Epithelial cell of prostate (primary cell): ENCODE measurements at places on chromosomes 5 and 9.

GRCh38 chr9:112041536-112042243 lies 133.4 kb downstream of the SUSD1 start:
- DNase-seq: peak; percentile 94

DNA sequence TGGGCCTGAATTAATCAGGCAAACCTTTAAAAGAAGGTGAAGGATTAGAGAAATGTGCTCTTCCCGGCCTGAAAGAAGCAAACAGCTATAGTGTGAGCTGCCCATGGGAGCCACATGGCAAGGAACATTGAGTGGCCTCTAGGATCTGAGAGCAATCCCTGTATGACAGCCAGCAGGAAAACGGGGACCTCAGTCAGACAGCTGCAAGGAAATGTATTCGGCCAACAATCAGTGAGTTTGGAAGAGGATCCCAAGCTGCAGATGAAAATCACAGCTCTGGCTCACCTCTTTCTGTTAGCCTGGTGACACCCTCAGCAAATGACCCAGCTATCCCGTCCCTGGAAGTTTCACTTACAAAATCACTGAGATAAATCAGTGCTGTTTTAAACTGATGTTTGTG lies 309.2 kb downstream of the SH3GL2 start:
- no peak for DNase-seq

GRCh38 chr9:101592788-101593187 lies 2.0 kb downstream of the PPP3R2 start:
- DNase-seq: no peak

GRCh38 chr5:139863855-139864558 lies 68.4 kb downstream of the PSD2 start:
- DNase-seq: no peak

- DNase-seq: no peak
Observed at GRCh38 chr5:157271740-157272271, 5.9 kb downstream of the CYFIP2 start.

DNA sequence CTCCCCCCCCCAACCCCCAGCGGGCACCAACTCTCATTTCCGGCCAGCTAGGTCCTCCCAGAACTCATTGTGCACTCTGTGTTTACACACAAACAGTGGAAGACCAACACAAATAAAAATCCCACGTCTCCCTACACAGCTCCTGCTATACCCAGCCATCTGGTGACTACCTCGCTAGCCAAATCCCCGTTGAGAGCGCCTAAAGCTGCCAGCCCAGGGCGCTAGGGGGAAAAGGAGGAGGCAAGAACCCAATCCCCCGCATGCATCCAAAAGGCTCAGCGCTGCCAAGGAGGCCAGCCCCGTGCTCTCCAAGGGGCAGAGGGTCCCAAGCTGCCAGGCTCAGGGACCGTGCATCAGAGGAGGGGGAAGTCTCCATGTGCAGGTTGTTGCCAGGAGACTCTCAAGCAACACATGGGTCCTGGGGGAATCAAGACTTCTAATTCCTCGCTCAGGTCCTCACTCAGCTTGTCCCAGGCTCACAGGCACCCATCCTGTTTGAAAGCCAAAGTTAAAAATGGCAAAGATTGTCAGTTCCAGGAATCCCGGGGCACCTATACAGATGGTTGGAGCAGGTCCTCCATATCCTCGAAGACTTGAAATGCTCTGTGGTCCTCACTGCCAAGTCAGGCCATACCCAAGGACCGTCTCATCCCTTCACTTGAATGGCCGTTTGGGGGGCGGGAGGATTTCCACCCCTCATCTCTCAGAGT lies 2.7 kb downstream of the ASTN2 start:
- DNase-seq: no peak

GRCh38 chr5:135216471-135217343 lies 182.3 kb downstream of the MACROH2A1 start:
- no peak for DNase-seq

- DNase-seq: no peak
Observed at GRCh38 chr5:5454391-5454790, 31.9 kb downstream of the ICE1 start.

- no peak for DNase-seq
Observed at GRCh38 chr5:149223081-149223848, 48.4 kb upstream of the AFAP1L1 start.

GRCh38 chr5:43638546-43638945 lies 35.6 kb downstream of the NNT start:
- no peak for DNase-seq

DNA sequence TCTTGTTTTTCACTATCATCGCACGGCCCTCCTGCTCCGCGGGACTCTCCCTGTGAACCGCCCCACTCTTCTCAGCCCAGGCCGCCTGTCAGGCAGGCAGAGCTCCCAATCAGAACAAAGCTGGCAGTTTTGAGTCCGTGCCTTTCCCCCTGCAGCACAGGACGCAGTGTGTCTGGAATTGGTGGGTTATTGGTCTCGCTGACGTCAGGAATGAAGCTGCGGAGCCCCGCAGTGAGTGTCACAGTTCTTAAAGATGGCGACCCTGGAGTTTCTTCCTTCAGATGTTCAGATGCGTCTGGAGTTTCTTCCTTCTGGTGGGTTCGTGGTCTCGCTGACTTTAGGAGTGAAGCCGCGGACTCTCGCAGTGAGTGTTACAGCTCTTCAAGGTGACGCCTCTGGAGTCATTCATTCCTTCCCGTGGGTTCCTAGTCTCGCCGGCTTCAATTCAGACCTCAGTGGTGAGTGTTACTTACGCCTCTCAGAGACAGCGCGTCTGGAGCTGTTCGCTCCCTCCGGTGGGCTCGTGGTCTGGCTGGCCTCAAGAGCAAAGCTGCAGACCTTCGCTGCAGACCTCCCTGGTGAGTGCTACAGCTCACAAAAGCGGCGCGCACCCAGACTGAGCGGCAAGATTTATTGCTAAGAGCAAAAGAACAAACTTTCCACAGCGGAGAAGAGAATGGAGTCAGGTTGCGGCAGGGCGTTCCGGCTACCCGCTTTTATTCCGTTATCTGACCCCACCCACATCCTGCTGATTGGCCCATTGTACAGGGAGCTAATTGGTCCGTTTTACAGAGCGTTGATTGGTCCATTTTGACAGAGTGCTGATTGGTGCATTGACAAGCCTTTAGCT lies 7.4 kb downstream of the ZDHHC11B start:
- no peak for DNase-seq

DNA sequence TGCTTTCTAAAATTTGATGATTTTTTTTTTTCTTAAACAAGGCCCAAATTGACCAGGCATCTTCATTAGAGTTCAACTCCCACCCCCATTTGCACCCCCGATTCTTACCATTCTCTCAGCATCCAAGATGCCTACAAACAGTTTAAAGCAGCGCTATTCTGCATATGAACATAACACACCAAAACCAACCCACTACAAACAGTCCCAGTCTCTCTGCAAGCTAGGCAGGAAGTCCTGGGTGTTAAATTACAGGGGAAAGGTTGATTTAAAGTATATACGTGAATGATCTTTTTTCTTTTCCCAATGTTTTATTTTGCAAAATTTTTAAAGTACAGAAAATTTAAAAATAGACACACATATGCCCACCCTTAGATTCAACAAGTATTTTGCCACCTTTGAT lies 127.0 kb downstream of the ADAMTS12 start:
- no peak for DNase-seq

- DNase-seq: no peak
Observed at GRCh38 chr5:18961234-18961633, 1026.8 kb downstream of the CDH18 start.

DNA sequence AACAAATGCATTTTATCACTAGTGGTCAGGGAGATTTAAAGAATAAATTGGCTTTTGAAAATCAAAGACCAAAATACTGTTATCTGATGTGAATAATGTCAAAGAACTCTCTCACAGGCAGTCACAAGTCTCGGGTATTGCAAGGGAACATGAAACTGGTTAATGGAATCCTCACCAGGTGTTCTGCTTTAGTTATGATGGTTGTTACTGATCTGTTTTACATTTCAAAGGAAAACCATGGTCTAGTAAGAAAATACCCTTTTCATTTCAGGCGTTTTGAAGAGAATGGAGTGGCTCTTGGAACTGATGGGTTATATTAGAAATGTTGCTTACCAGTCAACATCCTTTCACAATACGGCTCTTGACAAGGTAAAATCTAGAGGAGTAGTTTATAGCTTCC lies 43.4 kb downstream of the HACD4 start:
- DNase-seq: no peak

DNA sequence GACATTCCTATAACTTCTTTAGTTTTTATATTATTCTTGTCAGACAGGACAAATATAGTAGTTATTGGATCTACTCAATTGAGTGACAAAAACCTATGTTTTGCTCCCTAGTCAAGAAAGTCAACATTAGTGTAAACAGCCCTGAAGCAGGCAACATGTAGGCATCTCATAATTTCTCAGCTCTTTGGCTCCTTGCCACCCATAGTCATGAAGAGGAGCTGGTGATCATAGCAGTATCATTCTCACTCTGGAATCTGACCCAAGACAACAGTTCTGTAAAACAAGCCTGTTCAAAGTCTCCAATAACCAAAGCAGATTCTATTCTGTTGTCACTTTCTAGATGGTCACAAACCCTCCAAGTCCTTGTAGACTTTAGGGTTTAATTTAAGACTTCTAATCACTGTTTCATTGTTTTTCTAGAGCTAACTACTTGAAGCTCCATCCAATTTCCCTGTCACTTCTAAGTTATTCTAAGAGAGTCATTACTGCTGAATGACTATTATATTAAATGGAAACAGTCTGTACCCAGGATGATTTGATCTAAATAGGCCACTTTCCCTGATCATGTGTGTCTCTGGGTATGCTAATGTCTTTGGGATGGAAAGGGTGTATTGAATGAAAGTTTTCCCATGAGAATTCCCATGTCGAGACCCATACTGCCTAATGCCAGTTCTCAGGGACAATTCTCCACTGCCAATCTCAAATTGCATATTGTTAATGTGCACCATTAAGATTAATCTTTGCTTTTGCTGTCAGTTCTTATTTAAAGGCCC lies 533.3 kb downstream of the ACTL7B start:
- DNase-seq: peak; percentile 16

GRCh38 chr9:108793573-108793972 lies 62.2 kb downstream of the ACTL7B start:
- no peak for DNase-seq

- DNase-seq: no peak
Observed at GRCh38 chr5:90519081-90519480, 10.3 kb downstream of the LYSMD3 start.

GRCh38 chr5:170070556-170071412 lies 34.9 kb upstream of the FOXI1 start:
- no peak for DNase-seq

GRCh38 chr9:114388357-114388682 lies 538 bp upstream of the AKNA start:
- DNase-seq: no peak

- DNase-seq: no peak
Observed at GRCh38 chr5:158115468-158115867, 256.5 kb upstream of the CLINT1 start.

- DNase-seq: no peak
Observed at GRCh38 chr9:6268826-6269397, 53.3 kb downstream of the IL33 start.

DNA sequence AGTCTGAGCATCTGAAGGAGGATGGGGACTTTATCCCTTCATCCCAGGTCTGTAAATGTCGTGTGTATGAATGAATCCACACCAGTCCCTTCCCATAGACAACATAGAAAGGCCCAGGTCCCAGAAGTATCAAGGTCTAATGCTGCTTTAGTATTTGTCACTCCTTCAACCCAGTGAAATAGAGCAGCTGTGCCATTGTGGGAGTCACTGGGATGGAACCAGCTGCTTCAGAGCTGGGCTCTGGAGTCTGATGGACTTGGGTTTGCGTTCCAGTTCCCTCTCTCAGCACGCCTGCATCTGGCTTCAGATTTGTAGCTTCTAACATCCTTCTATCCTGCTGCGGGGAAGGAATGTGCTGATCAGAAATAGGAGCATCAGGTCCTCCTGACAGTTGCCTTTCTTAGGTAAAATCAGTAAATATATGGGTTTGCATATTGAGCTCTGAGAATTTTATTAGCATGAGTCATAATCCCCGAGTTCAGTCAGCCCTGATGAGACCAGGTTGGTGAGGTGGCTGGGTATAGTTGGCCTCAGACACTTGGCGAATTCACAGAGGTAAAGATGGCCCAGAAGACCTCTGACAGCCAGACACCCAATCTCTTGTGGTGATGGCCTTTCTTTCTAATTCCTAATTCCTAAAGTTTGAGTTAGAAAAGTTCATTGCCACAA lies 10.1 kb downstream of the ACO1 start:
- DNase-seq: no peak
